ENCODE measurements at places on chromosomes 4 and X.

- peak; percentile 10 for DNase-seq
Observed at GRCh38 chrX:81957900-81958545, 756.1 kb downstream of the SH3BGRL start.

GRCh38 chrX:39983715-39984114, 114.0 kb downstream of the BCOR start:
- no peak for DNase-seq

GRCh38 chrX:83508006-83508405, at the start of gene POU3F4:
POU3F4 (plus strand) TSS chrX:83508290; CDS start chrX:83508325, 35 bp downstream.
- DNase-seq = no peak

DNA sequence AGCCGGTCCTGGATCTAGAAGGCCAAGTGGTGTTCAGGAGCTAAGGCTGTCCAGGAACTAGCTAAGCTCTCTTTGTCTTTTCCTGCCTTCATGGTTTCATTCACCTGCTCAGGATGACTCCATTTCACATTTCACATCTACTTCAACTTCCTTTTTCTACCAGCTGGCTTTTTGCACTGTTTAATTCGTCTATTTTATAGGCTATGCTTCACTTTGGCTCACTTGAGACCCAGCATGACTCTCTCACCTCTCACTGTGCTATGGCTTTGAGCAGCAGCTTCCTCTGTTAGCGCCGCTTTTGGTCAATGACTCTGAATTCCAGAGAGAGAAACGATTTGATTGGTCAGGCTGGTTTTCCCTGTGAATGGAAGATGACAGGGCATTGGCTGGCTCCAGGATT, 213.5 kb upstream of the CLNK start:
- DNase-seq = no peak

DNA sequence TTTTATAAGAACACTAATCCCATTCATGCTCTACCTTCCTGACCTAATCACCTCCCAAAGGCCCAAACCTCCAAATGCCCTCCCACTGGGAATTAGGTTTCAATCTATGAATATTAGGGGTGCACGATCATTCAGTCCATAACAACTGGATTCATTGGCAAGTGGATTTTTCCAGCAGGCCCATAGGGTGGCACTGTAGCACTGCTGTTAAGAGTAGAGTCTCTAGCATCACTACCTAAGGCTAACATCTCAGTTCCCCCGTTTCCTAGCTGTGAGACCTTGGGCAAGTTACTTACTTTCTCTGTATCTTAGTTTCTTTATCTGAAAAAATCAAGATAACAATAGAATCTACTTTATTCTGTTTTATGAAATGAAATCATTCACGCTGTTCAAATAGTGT, 315.8 kb downstream of the STIM2 start:
- no peak for DNase-seq

GRCh38 chr4:159400558-159401225, 297.8 kb downstream of the RAPGEF2 start:
- no peak for DNase-seq

- DNase-seq = no peak
Observed at GRCh38 chr4:76659103-76659490, 224.1 kb downstream of the SHROOM3 start.

DNA sequence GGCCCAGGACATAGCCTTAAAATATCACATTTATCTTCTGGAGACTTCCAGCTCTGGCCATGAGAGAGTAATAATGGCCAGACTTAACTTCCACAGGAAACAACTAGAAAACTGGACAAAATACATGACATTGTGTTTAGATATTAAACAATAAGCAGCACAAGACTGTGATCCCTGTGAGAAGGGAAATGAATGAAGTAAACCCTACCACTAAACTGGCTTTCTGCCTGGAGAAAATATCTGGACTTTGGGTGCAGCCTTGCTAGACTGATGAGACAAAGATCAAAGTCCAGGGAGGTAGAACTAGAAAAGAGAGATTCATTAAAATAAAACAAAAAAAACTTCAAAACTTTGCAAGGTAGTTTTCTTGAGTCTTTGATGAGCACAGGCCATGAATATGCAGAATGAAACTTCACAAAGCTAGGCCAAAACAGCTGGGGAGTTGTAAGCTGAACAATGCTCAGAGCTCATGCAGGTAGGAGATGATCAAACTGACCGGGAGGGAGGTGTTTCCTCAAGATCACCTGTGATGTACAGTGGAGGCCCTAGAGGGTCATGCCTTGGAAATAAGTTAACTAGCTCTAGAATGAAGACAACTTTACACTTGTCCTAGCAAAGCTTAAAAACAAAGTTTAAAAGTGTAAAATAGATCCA, 147.0 kb upstream of the SH3RF1 start:
- no peak for DNase-seq

DNA sequence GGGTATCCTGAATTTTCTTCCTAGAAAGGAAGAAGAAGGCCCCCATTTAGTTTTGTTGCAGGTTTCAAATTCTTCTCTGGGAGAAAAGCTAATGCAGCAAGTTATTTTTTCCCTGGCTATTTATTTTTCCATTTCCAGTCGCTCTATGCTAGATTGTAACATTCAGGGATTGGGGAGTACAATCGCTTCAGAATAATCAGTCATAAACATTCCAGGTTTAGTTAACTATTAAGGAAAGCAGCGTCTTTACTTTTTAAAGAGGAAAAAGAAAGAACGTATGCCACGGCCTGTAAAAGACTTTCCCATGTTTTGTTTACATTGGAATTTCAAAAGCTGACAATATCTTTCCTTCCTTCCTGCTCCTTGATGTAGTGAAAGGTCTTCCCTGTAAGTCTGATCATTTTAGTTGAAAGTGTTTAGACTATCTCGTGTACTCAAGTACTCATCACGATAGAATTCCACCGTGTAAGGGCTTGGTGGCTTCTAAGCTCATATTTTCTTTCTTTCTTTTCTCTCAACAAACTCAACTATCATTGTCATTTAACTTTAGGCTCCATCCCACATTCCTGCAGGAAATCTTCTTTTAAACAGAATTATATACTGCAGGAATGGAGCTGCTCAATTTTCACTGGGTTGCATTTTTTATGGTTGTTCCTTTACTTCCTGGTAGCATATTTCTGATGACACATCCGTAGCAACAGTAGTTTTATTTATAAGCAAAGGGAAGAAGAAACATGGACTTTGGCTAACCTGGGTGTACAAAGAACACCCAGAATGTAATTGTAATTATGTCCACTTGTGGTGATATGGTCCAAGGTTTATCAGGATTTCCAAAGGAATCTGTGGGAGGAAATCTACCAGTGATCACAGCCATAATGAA, 213.1 kb upstream of the FAT1 start:
- DNase-seq = no peak

DNA sequence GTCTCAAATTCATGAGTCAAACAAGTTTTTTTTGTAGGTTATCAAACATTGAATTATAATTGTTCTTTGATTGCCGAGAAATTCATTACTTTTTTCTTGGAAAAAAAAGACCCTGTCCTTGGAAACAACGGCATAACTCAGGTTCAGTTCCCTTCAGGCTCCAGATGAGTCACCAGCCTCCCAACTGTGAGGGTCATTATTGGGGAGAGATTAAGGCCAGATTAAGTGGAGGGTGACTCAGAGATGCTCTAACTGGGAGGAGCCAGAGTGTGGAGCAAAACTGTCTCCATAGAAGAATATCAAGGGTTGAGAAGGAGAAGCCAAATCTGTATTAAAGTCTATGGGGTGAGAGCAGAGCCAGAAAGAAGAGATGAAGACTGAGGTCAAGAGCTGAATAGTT, 9.6 kb downstream of the ADGRG4 start:
- DNase-seq = no peak

DNA sequence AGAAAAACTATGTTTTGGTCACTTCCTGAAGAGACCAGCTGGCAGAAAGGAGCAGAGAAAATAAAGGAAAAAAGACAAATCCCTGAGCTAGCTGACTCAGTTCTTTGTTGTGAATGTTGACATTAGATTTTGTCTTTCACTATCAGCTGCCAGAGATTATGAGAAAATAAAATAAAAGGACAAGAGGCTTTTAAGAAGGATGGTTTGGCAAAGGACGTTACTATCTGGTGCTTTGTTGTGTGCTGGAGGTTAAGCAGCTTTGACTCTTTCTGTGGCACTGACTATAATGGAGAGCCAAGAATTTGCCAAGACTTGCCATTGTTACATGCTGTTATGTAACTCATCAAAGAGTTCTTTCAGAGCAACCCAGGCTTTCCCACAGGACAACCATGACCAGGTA, 12.1 kb downstream of the ASB5 start:
- no peak for DNase-seq

- DNase-seq = no peak
Observed at GRCh38 chr4:127212701-127213100, 420.1 kb upstream of the INTU start.

- DNase-seq = no peak
Observed at GRCh38 chrX:10395179-10395578, 225.2 kb downstream of the MID1 start.

Measured in central memory CD4-positive, alpha-beta T cell (primary cell).